HuH-7.5 (cell line): ENCODE measurements at places on chromosomes 2 and 18.

DNA sequence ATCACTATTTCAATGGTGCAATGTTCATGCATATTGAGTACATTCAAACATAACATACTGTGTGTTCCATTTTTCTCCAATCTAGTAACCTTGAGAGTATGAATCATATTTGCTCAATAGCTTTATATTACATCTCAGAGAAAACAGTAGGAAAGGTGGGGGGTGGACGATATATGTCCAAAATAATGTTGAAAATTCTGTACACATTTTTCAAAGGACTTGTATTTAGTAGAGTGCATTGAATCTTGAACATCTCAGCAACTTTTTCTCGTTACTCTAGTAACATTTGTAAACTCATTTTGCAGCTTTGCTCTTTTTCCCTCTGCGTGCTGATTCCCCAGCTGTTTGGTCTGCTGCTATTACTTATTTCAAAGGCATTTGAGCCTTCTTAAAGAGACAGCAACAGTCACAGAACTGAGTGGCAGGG is 1487.0 kb downstream of the LRP1B start:
- DNase-seq: no peak

DNA sequence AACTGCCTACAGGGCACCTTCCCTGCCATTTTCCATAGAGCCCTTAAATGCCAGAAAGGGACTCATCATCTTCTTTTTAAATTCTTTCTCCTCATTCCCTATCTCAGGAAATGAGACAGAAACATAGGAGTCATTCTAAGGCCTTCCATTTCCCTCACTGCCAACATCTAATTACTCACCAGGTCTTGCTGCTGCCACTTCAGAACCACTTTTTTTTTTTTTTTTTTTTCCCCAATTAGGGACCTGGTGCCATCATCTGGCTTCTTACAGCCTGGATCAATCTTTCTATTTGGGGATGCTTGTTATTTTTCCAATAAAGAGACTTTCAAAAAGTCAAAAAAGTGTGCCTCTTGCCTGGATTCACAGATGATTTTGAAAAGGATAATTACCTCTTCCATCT is 373.4 kb downstream of the LPIN1 start:
- DNase-seq: no peak

DNA sequence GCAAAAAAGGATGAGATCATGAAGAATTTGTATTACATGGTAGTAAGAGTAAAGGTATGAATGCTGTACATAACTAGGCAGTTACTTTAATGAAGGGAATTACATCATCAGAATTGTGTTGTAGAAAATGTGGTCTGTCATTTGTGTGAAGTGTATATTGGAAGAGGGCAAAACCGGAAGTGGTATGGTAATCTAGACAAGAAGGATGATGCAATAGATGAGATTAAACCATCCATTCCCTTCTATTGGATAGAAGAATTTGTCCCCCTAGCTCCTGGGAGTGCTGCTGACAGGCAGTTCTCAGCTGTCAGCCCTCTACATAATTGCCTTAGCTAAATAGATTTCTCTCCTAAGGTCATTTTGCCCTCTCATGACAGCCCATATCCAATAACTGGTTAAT is 55.9 kb upstream of the BARD1 start:
- DNase-seq: no peak

- DNase-seq: no peak
Measured at GRCh38 chr2:223470602-223471001, 131.6 kb downstream of the SCG2 start.

GRCh38 chr18:60064271-60064670 is 164.5 kb downstream of the PMAIP1 start:
- no peak for DNase-seq

GRCh38 chr18:79195716-79196683 is 126.8 kb downstream of the ATP9B start:
- no peak for DNase-seq

DNA sequence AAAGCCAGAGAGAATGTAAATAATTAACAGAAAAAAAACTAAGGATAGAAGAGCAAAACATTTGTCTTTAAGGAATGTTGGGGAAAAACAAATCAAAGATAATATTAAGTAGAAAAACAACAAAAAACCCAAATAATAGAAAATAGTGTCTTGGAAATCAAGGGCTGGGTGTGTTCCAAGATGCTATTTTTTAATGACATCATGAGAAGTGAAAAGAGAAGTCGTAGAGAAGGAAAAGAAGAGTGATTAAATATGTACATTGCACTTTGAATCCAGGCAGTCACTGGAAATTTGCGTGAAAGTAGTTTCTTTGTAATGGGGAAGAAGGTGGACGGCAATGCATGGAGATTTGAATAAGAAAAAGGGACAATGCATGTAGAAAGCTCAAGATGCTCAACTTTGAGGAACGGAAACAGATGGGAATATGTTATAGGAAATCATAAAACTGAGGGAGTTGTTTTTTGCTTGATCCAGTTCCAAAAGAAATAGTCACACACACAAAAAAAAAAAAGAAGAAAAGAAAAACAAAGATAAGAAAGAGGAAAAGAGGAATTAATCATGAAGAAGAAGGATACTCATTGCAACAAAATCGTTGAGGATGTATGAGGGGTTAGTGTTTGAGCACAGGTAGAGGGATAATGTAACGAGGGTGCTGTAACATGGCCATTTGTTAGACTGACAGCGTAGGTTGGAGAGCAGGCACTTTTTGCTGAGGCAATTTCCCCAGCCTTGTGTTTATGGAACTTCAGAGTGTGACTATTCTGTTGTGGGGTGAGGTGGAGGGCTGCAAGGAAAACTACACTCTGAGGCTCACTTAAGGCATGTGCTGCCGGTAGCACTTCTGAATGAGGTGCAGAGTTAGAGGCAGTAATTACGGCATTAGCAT is 184.1 kb downstream of the CALCRL start:
- no peak for DNase-seq

- DNase-seq: no peak
Measured at GRCh38 chr2:105653302-105653701, 91.4 kb upstream of the NCK2 start.

DNA sequence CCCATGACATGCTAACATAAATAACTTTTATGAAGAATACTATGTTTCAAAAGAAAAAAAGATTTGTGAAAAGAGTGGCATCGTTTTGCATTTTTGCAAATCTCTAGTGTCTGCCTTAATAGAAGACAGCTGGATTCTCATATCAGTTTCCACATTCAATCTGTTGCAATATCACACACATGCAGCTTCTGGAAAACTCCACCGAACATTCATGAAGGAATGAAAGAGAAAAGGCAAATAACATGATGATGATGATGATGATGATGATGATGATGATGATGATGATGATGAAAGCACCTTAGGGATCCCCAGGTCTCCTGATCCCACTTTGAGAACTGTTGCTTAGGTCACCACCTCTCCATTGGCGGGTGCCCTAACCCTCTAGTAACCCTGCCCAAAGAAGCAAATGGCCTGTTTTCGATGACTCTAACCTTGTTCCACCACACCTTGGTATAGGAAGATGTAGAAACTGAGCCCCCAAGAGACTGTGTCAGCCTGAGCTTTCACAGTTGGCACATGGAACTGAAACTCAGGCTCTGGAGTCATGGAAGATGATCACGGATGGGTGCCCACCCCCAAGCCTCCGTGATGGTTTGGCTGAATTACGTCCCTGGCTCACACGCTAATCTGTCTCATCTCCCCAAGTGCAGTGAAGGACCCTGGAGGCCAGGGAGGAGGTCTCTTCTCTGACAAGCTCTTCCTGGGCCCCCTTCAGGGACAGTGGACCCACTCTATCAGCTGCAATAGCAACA is 80.1 kb upstream of the SMAD7 start:
- DNase-seq: no peak

DNA sequence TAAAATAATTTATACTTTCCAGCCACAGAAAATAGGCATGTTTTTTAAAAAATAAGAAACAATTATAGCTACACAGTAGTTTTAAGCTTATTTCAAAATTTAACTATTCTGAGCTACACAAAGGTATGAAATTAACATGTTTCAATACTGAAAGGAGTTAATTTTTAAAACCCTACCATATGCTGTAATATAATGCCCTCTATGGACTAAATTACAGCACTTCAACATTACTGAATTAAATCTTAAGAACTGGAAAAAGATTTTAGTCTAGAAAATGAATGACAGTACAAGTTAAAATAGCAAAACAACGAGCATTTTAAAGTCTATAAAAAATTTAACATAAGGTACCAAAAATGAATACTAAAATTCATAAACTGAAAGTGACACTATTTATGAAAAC is 36.3 kb downstream of the RTN4 start:
- DNase-seq: no peak

GRCh38 chr2:223306371-223306770 is 254.4 kb downstream of the KCNE4 start:
- no peak for DNase-seq

DNA sequence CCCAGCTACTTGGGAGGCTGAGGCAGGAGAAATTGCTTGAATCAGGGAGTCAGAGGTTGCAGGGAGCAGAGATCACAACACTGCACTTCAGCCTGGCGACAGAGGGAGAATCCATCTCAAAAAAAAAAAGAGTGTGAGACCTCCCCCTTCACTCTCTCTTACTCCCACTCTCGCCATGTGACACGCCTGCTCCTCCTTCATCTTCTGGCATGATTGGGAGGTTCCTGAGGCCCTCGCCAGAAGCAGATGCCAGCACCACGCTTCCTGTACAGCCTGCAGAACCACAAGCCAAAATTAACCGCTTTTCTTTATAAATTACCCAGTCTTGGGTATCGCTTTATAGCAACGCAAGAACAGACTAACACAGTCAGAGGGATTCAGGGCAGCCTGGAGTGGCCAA is 66.3 kb upstream of the CREB1 start:
- DNase-seq: no peak

DNA sequence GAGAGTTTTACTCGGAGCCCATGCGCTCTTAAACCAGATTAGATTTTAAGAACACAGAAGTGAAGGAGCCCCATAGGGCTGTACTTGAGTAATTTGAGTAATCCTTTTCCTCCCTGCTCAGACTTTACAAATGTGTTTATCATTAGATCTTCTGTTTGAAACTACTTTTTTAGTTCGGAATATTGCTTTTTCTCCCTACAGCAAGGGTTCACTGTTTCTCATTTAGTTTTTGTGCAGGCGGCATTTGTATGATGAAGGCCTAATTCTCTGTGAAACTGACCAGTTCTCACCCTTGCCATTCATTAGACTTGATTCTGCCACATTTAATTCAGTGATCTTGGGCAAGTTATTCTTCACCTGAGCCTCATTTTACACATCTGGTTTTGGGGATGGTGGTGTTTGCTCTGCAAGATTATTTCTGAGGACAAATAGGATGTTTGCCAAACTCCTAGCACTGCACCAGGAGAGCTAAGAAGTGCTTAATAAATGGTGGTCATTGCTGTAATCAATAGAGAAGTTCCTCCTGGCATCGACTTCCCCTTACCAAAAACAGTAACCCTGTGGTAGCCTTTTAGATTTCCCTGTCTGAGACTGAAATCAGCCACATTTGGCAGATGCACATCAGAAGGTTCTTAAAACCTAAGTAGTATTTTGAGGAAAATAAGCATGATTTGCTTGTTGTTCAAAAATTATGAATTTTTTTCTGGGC is 2.2 kb downstream of the B3GNT2 start:
- DNase-seq: no peak

- DNase-seq: no peak
Measured at GRCh38 chr2:240786871-240787311, 33.1 kb downstream of the KIF1A start.

GRCh38 chr18:10453806-10454680 is at the start of gene APCDD1:
APCDD1 (plus strand) TSS chr18:10454635; CDS start chr18:10454982, 347 bp downstream.
- DNase-seq: peak; percentile 61

DNA sequence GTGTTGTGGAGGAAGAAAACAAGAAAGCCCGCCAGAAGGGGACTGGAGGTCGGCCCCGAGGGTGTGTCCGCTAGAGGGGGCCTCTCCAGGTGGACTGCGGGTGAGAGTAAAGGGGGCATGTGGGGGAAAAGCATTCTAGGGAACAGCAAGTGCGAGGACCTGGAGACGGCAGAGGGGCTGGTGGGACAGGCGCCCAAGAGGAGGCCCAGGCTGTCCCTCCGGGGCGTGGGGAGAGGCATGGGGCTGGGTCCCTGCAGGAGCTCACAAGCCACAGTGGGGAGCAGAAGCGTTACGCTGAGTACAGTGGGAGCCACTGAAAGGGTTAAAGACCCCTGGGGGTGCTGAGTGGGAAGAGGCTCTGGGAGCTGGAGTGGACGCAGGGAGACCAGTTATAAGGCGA is 1.6 kb upstream of the KLF11 start:
- no peak for DNase-seq

- no peak for DNase-seq
Measured at GRCh38 chr2:2838548-2838845, 507.4 kb upstream of the MYT1L start.

GRCh38 chr2:165462443-165462842 is 7.1 kb upstream of the CSRNP3 start:
- DNase-seq: no peak

DNA sequence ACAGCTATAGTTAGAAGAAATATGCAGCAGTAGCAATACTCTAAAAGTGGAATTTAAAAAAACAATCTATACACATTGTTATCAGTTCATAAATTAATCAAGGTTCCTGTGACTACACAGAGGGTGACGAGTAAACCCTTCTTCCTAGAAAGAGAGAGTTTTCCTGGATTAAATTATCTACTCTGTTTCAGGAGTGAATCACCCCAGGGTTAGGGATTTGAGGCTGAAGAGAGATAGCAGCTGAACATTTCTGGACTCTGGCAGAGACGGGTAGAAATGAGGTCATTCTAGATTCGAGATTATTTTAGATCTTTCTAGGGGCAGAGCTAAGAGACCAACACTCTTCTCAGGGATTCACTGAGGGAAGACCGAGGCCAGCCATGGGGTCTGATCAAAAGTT is 38.8 kb upstream of the PMAIP1 start:
- no peak for DNase-seq

GRCh38 chr18:67776929-67777328 is 260.4 kb upstream of the DSEL start:
- no peak for DNase-seq

DNA sequence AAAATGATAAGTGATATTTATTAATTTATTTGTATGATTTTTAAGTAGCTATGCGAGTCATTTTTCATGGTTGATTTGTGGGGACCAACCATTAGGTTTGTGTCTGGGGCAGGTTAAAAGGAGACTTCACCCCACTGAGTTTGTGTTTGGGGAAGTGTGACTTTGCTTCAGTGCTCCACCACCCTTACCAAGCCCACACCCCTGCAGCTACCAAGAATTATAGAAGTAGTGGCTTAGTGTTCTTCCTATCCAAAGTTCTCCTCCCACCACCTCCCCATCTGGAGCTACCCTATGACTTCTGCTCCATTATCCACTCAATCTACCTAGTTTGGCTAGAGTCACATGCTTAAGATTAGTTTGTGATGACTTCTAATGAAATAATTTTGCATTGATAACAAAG is 182.1 kb upstream of the ZEB2 start:
- DNase-seq: no peak

GRCh38 chr2:104658144-104658835 is 195.6 kb upstream of the POU3F3 start:
- no peak for DNase-seq
